AG08395 (cell line): ENCODE measurements at places on chromosomes 13 and 19.

DNA sequence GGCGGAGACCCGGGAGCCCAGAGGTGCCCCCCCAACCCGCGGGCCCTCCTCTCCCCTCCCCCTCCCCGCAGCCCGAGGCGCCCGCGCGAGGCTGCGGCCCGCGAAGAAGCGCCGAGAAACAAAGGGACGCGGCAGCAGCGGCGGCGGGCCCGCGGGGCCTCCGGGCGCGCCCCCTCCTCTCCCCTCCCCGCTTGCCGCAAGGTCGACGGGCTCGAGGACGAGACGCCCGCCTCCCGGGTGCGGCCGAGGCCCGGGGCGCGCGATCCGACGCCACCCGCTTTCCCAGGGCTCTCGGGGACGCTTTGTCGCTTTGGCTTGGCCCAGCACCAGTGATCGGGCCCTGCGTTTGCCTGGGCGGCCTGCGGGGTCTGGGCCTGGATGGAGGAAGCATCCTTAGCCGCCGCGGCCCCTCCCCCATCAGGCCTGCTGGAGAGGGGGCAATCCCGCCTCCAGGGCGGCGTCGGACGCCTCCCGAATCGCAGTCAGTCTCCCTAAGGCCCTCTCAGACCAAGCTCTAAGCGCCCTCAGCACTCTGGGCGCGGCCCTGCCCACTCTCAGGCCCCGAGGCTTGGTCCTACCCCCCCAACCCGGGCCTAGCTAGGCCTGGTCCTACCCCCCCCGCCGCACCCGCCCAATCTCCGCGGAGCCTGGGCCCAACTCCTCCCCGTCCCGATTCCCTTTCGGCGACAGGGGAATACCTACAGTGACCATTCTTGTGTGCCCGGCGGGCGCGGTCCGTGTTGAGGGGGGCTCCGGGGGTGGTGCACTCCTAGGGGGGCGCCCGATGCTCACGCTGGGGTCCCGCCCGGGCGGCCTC, 740 bp downstream of the ELAVL3 start:
- DNase-seq, result no peak

GRCh38 chr19:45889210-45889885, 3.4 kb upstream of the IRF2BP1 start:
- DNase-seq, result no peak

DNA sequence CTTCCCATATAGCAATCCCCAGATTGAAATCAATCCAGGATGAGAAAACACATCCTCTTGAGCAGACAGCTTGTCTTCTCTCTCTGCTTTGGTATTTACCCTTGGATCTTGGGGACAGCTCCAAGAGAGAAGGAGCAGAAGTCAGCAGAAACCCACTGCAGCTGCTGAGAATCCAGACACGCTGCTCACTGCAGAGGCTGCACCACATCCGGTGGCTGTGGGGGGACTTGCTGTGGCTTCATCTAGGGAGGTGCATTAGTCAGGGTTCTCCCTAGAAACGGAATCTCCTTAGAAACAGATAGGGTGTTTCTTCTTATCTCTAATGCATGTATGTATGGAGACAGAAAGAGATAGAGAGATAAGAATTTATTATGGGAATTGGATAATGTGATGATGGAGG, 2.7 kb downstream of the CYP4F12 start:
- DNase-seq, result no peak

DNA sequence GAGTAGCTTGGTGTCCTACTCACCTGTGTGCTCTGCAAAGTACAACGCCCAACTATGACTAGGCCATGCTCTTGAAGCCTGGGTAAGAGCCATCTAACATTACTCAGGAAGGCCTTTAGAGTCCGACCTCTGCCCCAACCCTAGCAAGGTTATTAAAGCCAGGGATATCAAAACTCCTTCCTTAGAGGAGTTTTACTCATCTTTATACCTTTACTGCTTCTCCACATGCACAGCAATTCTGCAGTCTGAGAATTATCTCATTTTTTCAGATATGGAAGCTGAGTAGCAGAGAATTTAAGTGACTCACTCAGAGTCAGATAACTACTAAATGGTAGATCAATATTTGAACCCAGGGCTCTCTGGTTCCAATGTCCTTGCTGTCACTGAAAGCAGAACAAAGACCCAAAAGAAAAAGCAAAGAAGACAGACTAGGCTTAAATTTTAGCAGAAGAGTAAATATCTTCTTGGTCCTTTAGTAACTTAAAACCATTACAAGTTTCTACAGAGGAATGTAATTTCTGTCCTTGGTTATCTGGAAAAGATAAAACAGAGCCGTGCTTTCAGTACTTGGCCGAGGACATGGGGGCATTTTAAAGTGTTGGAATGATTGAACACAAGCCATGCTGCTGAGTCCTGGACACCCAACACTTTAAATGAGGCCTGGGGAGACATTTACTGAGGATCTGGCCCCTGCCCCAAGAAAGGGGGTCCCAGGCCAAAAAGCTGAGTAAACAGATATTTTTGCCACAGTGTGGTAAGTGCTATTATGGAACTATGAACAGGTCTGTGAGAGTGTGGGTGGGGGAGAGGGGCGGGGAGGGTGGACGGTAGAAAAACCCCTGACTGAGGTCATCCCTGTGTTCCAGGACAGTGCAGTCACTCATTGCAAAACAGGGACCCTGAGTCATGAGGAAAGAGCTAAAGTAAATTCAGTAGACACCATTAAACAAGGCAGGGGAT, 18.4 kb upstream of the KPNA3 start:
- peak; percentile 40 for DNase-seq

DNA sequence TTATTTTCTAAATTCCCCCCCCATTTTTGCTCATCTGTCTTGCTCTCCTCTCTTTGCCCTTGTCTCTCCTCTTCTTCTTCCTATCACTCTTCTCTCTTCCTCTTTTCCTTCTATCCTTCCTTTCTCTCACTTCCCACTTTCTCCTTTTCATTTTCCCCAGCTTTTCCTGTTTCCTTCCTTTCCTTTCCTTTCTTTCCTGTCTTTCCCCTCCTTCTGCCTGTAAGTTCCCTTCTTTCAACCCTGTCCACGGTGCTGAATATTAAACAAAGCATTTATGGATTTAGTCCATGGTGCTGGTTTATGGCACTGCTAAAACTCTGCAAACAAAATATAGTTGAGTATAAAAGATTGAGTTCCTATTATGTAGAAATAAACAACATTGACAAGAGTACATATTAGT, 27.6 kb downstream of the SCEL start:
- no peak for DNase-seq

- no peak for DNase-seq
Observed at GRCh38 chr19:47489072-47489914, 5.3 kb upstream of the KPTN start.

DNA sequence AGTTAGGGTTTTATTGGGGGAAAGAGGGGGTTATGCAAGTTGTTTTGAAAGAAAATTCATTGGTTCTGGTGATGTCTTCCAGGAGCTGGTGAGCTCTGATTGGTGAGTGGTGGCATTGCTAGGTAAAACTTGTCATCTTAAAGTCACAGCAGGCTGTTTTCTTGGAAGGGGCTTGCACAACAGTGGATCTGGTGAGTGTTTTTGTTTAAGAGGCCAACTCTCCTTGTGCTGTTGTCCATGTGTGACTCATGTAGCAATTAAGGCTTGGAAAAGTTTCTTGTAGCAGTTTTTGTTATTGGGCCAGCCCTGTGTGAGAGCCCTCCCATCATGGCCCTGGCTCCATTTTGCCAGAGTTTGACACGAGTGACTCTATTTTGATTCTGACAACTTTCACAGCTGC, 109.4 kb downstream of the RFC3 start:
- DNase-seq, result peak; percentile 57

DNA sequence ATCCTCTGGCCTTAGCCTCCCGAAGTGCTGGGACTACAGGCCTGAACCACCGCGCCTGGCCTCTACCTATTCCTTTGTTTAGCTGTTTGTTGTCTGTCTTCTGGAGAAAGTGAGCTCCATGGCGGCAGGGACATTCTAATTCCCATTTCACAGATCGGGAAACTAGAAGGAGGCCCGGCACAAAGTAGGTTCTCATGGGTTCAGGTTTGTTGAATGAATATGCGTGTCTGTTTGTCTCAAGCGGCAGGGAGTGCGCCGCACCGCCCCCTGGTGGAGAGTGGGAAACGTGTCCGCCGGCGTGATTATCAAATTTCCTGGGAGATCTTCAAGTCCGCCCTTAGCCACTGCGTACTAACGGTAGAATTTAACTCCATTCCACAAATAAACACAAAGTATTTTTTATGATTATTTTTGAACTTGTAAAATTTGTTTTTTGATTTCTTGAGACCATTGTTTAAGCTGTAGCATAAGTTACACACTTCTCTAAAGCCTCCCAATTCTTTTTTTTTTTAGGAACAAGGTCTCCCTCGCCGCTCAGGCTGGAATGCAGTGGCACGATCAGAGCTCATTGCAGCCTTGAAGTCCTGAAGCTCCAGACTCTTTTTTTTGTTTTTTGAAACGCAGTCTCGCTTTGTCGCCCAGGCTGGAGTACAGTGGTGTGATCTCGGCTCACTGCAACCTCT, 8.9 kb upstream of the CCDC9 start:
- DNase-seq, result peak; percentile 62

GRCh38 chr19:51136851-51137551, 5.1 kb upstream of the SIGLEC7 start:
- DNase-seq, result no peak

DNA sequence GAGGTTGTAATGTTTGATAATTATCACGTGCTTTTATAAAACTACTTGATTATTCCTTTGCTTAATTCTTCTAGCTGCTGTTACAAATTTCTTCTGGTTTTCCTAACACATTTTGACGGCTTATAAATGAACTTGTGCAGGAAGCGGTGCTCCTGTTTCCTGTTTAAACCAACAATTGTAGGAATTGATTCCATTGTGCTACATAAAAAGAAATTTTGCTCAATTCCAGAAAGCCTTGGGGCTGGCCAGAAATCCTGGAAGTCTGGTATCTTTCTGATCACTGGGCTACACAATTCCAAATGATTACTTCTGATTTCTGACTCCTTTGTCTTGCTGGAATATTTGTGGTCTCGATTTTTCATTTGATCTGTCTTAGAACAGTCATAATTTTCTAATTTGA, 14.9 kb downstream of the RFC3 start:
- no peak for DNase-seq

- no peak for DNase-seq
Observed at GRCh38 chr19:39497996-39498797, 550 bp upstream of the DLL3 start.

GRCh38 chr19:33674626-33675367, 53.0 kb downstream of the CHST8 start:
- DNase-seq, result no peak

DNA sequence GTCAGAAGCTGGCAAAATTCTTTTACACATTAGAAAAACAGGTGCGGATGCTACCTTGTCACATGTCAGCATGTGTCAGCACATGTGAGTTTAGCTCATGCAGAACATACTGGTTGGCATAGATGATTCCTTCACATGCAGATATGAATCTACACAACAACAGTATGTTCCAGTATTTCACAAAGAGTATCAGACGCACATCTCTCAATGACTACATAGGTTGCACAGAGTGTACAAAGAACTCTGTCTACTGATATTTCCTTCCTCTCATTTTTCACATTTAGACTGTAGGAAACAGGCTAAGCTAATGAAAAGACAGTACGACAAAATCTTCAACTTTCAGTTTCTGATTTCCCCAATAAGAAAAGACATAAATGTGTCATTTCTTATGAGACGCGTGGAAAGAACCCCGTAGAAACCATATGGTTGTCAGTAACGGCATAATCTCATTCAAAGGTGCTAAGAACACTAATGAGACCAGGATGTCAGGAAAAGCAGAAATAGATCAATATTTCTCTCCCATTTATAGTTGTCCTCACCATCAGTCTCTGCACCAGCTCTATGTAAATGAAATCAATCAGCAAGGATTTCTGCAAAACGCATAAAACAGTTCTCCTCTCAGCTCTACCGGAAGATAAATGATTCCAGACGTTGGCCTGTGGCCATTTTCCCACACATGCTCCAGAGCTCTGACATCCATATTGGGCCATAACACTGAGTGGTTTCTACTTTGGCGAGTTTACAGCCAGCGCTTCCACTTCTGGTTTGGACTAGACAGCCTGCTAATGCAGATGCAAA, 81.2 kb downstream of the STARD13 start:
- DNase-seq, result peak; percentile 81

GRCh38 chr13:26749285-26749684, 11.3 kb downstream of the GPR12 start:
- DNase-seq, result no peak

DNA sequence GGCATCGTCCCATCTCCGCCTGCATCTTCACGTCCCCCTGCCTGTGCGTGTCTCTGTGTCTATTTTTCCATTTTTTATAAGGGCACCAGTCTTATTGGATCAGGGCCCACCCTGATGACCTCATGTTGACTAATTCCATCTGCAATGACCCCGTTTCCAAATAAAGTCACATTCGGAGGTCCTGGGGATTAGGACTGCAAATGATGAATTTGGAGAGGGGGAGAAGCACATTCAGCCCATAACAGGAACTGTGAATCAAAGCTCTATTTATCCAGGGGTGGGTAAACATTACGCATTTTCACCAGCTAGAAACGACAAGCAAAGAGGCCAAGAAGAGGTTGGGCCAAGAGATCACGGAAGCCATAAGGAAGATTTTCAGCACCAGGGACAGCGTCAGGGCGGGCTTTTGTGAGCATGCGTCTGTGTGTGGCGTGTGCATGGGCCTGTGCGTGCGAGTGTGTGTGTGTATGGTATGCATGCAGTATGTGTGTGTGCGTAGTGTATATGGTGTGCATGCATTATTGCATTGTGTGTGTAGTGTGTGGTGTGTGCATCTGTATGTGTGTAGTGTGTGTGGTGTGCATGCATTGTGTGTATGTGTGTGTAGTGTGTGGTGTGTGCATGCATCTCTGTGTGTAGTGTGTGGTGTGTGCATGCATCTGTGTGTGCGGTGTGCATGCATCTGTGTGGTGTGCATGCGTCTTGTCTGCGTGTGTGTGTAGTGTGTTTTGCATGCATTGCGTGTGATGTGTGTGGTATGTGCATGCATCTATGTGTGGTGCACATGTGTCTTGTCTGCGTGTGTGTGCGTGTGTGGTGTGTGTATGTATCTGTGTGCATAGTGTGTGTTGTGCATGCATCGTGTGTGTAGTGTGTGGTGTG, 19.6 kb downstream of the CELF5 start:
- DNase-seq, result peak; percentile 27

- DNase-seq, result no peak
Observed at GRCh38 chr19:48239582-48240141, 16.1 kb downstream of the CARD8 start.

- no peak for DNase-seq
Observed at GRCh38 chr19:8618751-8619150, 8.2 kb upstream of the ADAMTS10 start.

DNA sequence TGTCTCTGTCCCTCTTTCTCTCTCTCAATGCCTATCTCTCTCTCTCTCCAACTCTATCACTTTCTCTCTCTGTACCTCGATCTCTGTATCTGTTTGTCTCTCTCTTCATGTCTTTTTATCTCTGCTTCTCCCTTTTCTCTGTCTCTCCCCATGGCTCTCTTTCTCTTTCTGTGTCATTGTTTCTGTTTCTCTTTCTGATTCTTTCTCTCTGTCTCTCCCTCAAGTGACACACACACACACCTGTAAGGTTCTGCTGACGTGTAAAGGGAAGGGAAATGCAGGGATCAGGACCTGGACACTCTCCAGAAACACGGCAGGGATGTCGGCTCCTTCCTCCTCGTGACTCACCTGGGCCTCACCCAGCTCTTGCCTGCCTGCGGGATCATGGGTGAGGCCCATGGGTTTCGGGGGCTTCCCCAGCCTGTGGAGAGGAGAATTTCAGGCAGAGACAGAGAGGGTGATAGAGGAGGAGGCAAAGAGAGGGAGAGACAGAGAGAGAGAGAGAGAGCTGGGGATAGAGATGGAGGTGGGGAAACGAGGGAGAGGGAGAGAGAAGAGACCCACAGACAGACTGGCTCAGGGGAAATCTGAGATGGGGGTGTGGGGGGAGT, 5.4 kb upstream of the PLAUR start:
- peak; percentile 11 for DNase-seq
